ENCODE measurements at places on chromosomes 2 and 18.

GRCh38 chr2:158825021-158825420 lies 29.9 kb downstream of the DAPL1 start:
- no peak for DNase-seq

- DNase-seq: no peak
These were observed 52.3 kb downstream of the PIEZO2 start for GRCh38 chr18:11096839-11097750.

GRCh38 chr18:9869715-9870430 lies 15.9 kb upstream of the TXNDC2 start:
- DNase-seq: no peak

- no peak for DNase-seq
These were observed 178.4 kb upstream of the CDH20 start for GRCh38 chr18:61154866-61155265.

DNA sequence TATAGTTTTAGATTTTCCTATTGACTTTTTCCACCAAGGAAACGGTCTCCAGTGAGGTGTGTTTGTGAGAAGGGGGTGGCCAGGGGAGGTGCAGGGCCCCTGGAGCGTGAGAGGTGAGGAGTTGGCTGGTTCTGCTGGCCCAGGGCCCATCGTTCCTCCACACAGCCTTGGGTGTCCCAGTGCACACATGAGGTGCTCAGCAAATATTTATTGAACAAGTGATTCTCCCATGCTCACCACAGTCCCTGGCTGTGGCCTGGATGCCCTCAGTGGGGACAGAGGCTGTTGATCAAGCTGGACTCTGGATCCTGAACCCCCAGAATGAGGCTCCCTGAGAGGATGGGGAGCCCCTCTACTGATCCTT lies 5.0 kb downstream of the HAAO start:
- no peak for DNase-seq
